ENCODE measurements at places on chromosomes 11 and 22. TPM values are rescaled to one million over a fixed set of nuclear protein-coding genes. Genes with fewer than 3 reads are reported as not detected.

Gene BACE1
- 11.4 TPM for total RNA-seq

Gene NRIP3
- 1.1 TPM for total RNA-seq

Gene MYEOV
- 105 TPM for total RNA-seq

Gene P2RY2
- total RNA-seq: 13.1 TPM

Gene BIK
- 1.5 TPM for total RNA-seq

Gene HEPN1
- total RNA-seq: not detected

Gene POU2AF3
- 1.00 TPM for total RNA-seq

Gene CHADL
- total RNA-seq: not detected

Gene MUC2
- total RNA-seq: 0.11 TPM

Gene PHOX2A
- total RNA-seq: not detected

Gene TEX12
- not detected for total RNA-seq

Gene SLC7A4
- total RNA-seq: not detected

Gene SMTNL1
- not detected for total RNA-seq

Gene PDGFD
- total RNA-seq: 6.8 TPM

Gene ENTHD1
- not detected for total RNA-seq

Gene EMSY
- 11.8 TPM for total RNA-seq

Gene POTEH
- total RNA-seq: not detected

Gene ZMAT5
- total RNA-seq: 19.2 TPM

Gene DCHS1
- 0.03 TPM for total RNA-seq

Gene PIH1D2
- total RNA-seq: 1.5 TPM

Gene PARVG
- not detected for total RNA-seq

Gene ANO9
- 0.88 TPM for total RNA-seq

Gene ISX
- total RNA-seq: not detected

Gene OR8H2
- not detected for total RNA-seq

Gene IL18
- total RNA-seq: 107 TPM

Gene SIPA1
- 16.2 TPM for total RNA-seq

Gene KRTAP5-5
- total RNA-seq: not detected

Gene SULT4A1
- not detected for total RNA-seq

Gene PKDREJ
- not detected for total RNA-seq

Gene SLC15A3
- not detected for total RNA-seq

Gene SLC22A6
- not detected for total RNA-seq

Gene MMP12
- total RNA-seq: not detected

Gene ARHGAP8
- total RNA-seq: 0.96 TPM

Gene B3GAT1
- total RNA-seq: 0.03 TPM

Measured in A549 treated with GW870086 at 1 μM for 4 hours (cell line).